ENCODE measurements at places on chromosomes 6 and 20. TPM values are rescaled to one million over a fixed set of nuclear protein-coding genes. Genes with fewer than 3 reads are reported as not detected.

EMILIN3 gene
- 4.2 TPM for total RNA-seq

DDR1 gene
- 28.2 TPM for total RNA-seq

PRKN gene
- 25.5 TPM for total RNA-seq

NR2E1 gene
- not detected for total RNA-seq

DEFB124 gene
- total RNA-seq: not detected

VWA7 gene
- 14.7 TPM for total RNA-seq

TPD52L1 gene
- total RNA-seq: 64.0 TPM

TCF15 gene
- 11.1 TPM for total RNA-seq

MMUT gene
- 38.3 TPM for total RNA-seq

NNAT gene
- total RNA-seq: 0.33 TPM

DNA sequence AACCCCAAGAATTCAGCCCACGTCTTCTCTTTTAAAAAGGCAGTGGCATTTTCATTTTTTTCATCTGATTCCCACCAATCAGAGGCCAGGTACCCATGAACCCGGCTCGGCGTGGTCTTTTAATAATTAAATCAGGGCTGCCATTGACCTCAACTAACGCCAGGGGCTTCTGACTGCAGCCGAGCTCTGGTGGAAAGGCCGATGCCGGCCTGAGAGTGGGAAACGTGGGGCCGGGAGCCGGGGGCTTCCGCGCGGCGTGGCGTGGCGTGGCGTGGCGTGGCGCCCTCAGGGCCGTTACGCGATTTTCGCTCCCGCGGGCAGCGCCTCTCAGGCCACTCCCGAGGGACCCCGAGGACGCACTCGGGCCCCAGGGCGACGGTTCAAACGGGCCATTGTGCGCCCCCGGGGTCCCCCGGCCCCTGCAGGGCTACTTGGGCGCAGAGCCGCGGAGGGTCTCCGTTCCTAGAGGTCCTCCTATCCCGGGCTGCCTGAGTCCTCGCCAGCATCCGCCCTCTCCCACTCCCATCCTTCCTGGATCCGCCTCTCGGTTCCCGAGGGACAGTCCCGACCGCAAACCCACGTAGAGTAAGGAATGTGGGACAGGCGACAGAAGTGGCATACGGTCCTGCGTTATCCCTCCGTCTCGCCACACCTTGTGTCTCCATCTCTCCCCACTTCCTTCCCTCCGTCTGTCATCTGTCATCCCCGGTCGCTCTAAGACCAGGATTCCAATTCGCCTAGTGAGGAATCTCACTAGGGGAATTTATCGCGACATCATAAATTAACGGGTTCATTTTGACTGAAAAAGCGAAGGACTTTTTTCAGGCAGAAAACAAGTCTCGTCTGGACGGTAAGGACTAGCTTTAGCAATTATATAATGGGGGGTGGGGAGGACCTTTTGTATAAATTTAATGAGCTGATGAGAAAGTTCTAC is 876 bp upstream of the TBPL1 start:
- DNase-seq: peak; percentile 67
- H3K4me1 ChIP-seq: peaks cover 48% of the 10 kb centered on the region
- peak overlapping the region; percentile 95 for H3K27ac ChIP-seq
- no peaks in the 10 kb centered on the region for H3K27me3 ChIP-seq

DNA sequence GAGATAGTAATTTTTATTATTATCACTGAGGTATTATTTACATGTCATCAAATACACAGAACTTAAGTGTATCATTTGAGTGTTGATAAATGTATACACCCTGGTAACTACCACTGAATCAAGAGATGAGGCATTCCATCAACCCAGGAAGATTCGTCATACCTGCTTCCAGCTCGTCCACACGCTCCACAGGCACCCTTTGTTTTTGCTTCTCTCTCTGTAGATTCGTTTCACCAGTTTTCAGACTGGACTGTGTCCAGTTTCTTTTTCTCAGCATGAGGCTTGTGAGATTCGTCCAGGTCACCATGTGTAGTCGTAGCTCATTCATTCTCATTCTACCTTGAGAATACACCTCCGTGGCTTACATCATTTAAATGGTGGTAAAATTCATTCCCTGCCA is 64.5 kb downstream of the BFSP1 start:
- H3K4me3 ChIP-seq: no peak overlapping the region
- no peak overlapping the region for H3K27ac ChIP-seq
- DNase-seq: no peak
- H3K36me3 ChIP-seq: no peaks in the 10 kb centered on the region
- H3K27me3 ChIP-seq: no peaks in the 10 kb centered on the region
- H3K4me1 ChIP-seq: no peaks in the 10 kb centered on the region

DNA sequence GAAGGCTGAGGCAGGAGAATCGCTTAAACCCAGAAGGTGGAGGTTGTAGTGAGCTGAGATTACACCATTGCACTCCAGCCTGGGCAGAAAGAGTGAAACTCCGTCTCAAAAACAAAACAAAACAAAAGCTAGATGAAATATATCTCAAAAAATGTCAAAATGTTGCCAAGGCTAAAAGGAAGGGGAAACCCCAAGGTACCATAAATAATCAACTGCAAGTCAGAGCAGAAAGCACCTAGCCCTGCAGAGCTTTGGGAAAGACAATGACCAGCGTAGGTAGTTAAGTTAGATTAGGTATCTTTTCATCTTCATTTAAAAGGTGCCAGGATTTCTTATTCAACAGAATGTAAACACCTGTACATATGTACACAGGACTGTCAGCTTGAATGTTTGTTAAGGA is 33.0 kb downstream of the AKIRIN2 start:
- H3K4me1 ChIP-seq: peaks cover 7% of the 10 kb centered on the region
- H3K27ac ChIP-seq: no peak overlapping the region
- DNase-seq: no peak
- no peaks in the 10 kb centered on the region for H3K27me3 ChIP-seq
- H3K4me3 ChIP-seq: no peak overlapping the region

DNA sequence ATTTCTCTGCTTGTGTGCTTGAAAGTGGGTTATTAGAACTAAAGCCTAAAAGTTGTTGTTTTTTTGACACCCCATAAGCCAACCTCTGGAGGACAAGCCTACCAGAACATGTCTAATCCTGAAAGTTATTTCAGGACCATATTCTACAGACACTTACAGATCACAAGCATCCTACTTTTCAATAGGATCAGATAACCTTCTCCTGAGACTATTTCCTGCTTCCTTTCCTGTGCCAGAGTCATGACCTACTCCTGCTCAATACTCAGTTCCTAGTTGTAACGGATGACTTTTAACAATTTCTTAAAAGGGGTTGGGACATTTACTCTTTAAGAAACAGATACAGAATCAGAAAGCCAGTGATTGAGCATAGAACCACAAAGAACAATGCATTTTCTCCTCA is 5.3 kb upstream of the FILIP1 start:
- H3K4me1 ChIP-seq: peaks cover 58% of the 10 kb centered on the region
- peak overlapping the region; percentile 11 for H3K27ac ChIP-seq
- H3K27me3 ChIP-seq: no peaks in the 10 kb centered on the region
- no peak overlapping the region for H3K4me3 ChIP-seq

- H3K27ac ChIP-seq: no peak overlapping the region
- no peaks in the 10 kb centered on the region for H3K27me3 ChIP-seq
- no peaks in the 10 kb centered on the region for H3K36me3 ChIP-seq
- no peaks in the 10 kb centered on the region for H3K4me1 ChIP-seq
- DNase-seq: no peak
These were observed 76.0 kb upstream of the ADGRB3 start for GRCh38 chr6:68559070-68559469.

GRCh38 chr20:59069026-59069425 is 26.4 kb upstream of the PRELID3B start:
- H3K4me3 ChIP-seq: no peak overlapping the region
- DNase-seq: no peak
- no peak overlapping the region for H3K27ac ChIP-seq
- H3K36me3 ChIP-seq: no peaks in the 10 kb centered on the region

GRCh38 chr20:34982270-34983088 is 26.8 kb downstream of the MYH7B start:
- no peaks in the 10 kb centered on the region for H3K27me3 ChIP-seq
- peak overlapping the region; percentile 93 for H3K27ac ChIP-seq
- DNase-seq: no peak
- H3K4me3 ChIP-seq: peak overlapping the region; percentile 72

DNA sequence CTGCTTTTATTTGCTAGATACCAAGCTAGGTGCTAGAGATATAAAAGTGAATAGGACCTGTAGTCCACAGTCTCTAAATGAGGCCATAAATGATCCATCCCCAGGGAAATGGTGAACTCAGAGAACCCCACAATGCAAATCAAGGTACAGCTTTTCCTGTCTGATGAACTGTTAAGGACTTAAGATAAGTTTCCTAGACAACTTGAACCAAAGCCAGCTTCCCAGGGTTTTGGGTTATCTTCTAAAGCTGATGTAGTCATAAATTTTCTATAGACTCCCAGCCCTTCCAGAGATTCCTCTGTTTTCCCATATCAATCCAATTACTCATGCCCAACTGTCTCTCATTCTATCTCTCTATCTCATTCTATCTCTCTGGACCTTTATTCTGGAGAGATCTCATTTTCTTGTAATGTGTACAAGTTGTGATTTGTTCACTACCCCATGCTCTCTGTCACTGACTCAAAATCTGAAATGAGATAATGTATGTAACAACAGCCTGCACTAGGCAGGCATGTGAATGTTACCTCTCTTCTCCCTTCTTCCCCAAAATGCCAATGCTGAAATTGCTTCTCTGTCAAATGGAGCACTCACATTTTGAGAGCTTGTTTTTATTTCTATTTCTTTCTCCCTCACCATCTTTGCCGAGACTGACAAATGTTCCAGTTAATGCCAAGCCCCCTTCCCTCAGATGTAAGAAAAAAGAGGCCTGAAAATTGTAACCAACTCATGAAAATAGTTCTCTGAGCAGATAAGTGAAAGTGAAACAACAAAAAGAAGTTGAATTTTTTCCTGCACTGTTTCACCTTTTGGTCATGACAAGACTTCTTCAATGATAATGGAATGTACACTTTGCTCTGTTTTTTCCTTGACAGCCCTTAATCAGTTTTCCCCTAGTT is 279.9 kb downstream of the SLC35F1 start:
- no peak overlapping the region for H3K4me3 ChIP-seq
- no peaks in the 10 kb centered on the region for H3K27me3 ChIP-seq
- peak overlapping the region; percentile 10 for H3K27ac ChIP-seq
- no peak for DNase-seq

DNA sequence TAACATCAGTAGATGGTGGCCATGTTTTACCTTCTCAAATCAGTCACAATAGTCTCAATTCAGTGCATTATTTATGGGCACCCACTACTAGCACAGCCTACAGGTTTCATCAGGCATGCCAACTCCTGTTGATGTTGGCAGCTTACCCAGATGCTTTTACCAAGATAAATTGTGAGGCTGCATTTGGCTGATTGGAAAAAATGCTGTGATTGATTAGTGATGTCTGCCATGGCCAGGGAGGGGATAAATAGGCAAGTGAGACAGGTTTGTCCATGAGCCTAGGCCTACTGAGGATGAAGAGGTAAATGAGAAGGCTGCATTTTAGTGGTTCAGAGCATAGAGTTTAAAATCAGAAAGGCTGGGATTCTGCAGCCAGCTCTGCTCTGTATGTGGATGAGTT is 227.1 kb downstream of the NFATC2 start:
- peaks cover 9% of the 10 kb centered on the region for H3K27me3 ChIP-seq
- H3K4me3 ChIP-seq: no peak overlapping the region
- H3K36me3 ChIP-seq: no peaks in the 10 kb centered on the region
- no peak overlapping the region for H3K27ac ChIP-seq
- peaks cover 11% of the 10 kb centered on the region for H3K4me1 ChIP-seq

GRCh38 chr6:52984247-52984646 is 10.8 kb downstream of the GSTA4 start:
- peaks cover 8% of the 10 kb centered on the region for H3K4me1 ChIP-seq
- no peak overlapping the region for H3K4me3 ChIP-seq
- H3K36me3 ChIP-seq: peaks cover 47% of the 10 kb centered on the region
- H3K27ac ChIP-seq: no peak overlapping the region
- H3K27me3 ChIP-seq: no peaks in the 10 kb centered on the region
- no peak for DNase-seq

GRCh38 chr6:9564021-9564420 is 850.9 kb downstream of the TFAP2A start:
- H3K4me1 ChIP-seq: no peaks in the 10 kb centered on the region
- DNase-seq: no peak
- H3K4me3 ChIP-seq: no peak overlapping the region
- no peaks in the 10 kb centered on the region for H3K27me3 ChIP-seq
- H3K27ac ChIP-seq: no peak overlapping the region

- DNase-seq: no peak
- H3K4me3 ChIP-seq: no peak overlapping the region
- H3K27ac ChIP-seq: no peak overlapping the region
- H3K36me3 ChIP-seq: no peaks in the 10 kb centered on the region
These were observed 132.8 kb downstream of the GRM1 start for GRCh38 chr6:146161664-146162063.

DNA sequence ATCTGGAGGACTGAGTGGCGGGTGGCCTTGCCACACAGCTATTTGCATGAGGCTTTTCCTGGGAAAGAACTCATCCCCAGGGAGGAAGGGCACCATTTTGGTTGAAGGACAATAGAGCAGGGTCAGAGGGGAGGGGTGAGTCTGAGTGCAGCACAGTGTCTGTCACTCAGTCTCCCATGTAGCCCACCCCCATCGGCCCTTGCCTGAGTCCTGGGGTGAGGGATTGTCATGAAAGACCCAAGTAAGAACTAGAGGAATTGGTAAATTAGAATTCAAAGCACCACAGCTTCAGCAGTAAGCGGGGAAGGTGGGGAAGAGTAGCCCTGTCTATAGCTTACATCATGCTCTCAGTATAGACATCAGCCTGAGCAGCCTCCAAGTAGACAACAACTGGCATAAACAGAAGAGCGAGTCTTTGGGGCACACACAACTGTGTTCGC is 90.4 kb upstream of the TMEM30A start:
- H3K27me3 ChIP-seq: no peaks in the 10 kb centered on the region
- DNase-seq: no peak
- no peaks in the 10 kb centered on the region for H3K36me3 ChIP-seq
- no peak overlapping the region for H3K4me3 ChIP-seq
- H3K4me1 ChIP-seq: peaks cover 65% of the 10 kb centered on the region

DNA sequence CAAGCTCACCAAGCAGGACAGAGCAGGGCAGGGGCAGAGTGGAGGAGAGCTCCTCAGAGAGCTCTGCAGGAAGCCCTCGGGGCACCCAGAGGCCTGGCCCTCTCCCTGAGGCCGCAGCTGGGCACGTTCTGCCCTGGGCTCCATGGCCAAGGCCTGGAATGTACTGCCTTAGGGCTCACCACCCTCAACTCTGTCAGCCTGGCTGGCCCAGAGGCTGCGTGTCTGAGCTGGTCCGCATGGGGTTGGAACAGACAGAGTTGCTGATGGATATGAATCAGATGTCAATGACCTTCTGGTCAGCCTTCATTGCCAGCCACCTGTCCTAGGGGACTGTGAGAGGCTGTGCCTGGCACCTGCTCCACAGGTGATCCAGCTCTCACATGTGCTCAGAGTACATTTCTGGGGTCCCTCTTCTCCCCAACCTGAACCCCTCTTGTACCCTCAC is 33.2 kb upstream of the PCMTD2 start:
- H3K4me1 ChIP-seq: peaks cover 51% of the 10 kb centered on the region
- no peaks in the 10 kb centered on the region for H3K36me3 ChIP-seq
- no peak for DNase-seq
- H3K27me3 ChIP-seq: no peaks in the 10 kb centered on the region
- no peak overlapping the region for H3K4me3 ChIP-seq

Measured in left ventricle myocardium inferior (tissue), 1 donor.